Large intestine (tissue), 12 donors: ENCODE measurements at places on chromosomes 7 and 10. TPM values are rescaled to one million over a fixed set of nuclear protein-coding genes. Genes with fewer than 3 reads are reported as not detected.

SFTPD gene
- polyA plus RNA-seq, result 0.42 TPM

ITGA8 gene
- 9.5 TPM for polyA plus RNA-seq

DNA sequence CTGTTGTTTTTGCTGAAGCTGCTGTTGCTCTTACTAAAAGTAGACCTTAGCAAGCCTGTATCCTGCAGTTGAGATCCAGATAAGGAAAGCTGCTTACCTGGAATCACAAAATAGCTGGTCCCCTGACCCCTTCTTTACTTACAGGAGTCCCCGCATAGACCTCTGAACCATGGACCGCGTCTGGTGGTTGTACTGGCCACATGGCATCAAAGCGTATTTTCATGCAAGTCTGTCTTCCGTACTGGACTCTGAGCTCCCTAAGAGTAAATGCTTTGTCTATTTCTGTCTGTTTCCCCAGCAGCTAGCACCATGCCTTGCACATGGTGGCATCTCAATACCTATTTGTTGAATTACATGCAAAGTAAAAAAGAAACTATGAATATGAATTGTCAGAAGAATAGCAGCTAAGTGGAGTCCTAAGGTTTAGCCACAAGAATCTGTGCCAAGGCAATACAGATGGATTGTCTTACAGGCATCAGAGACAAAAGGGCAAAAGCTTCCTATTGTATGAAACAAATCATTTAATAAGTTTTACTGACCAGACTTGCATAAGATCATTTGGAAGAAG is 159.2 kb downstream of the PAXIP1 start:
- DNase-seq, result no peak

DNA sequence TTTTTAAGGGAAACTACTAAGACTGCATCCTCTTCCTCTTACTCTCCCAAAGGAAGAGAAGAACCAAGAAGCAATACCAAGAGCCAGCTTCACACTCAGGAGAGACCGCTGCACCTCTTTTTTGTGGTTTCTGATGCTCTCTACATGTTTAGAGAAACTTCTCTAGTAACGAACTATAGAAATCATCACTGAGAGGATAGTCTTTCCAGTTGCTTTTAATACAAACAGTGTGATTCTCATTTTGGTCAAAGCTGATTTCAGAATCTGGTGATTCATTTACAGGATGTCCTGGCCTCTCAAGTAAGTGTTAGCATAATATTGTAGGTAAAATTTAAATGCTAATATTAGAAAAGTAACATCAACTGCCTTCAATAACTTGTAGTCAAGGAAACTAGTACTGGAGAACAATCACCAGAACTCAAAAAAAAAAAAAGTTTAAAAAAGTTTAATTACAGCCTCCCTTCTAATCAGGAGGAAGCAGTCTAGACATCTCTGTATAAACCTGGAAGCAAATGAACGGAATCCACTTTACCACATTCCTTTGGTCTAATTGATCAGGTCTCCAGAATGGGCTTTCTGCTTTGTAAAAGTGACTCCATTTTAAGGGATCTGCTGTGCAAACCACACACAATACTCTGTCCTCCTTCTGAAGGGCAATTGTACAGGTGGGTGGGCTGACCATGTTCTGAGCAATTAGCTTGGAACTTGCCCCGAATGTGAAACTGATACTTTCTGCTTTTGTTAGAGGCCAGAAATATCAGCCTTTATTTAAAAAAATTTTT is 3.0 kb downstream of the LAMB1 start:
- DNase-seq, result no peak

- no peak for DNase-seq
Measured at GRCh38 chr7:20561466-20561865, 54.0 kb upstream of the ABCB5 start.
